H9 (cell line): ENCODE measurements at places on chromosomes 16 and 17.
A peak's percentile ranks its signal among the peaks of the same experiment; 100 is the strongest.

GRCh38 chr16:84648595-84649510, 542 bp downstream of the KLHL36 start:
- H3K36me3 ChIP-seq: peaks cover 5% of the 10 kb centered on the region; the same call in 1 of the 2 replicates
- no peak for DNase-seq
- H3K27ac ChIP-seq: no peak overlapping the region
- no peaks in the 10 kb centered on the region for H3K4me1 ChIP-seq
- H3K4me3 ChIP-seq: peak overlapping the region; percentile 69

- H3K27me3 ChIP-seq: no peaks in the 10 kb centered on the region
- no peaks in the 10 kb centered on the region; the same call in 1 of the 2 replicates for H3K4me1 ChIP-seq
- H3K27ac ChIP-seq: no peak overlapping the region
- no peak for DNase-seq
- H3K36me3 ChIP-seq: no peaks in the 10 kb centered on the region
- H3K4me3 ChIP-seq: no peak overlapping the region
Observed at GRCh38 chr16:22938647-22939046, 124.7 kb downstream of the HS3ST2 start.

DNA sequence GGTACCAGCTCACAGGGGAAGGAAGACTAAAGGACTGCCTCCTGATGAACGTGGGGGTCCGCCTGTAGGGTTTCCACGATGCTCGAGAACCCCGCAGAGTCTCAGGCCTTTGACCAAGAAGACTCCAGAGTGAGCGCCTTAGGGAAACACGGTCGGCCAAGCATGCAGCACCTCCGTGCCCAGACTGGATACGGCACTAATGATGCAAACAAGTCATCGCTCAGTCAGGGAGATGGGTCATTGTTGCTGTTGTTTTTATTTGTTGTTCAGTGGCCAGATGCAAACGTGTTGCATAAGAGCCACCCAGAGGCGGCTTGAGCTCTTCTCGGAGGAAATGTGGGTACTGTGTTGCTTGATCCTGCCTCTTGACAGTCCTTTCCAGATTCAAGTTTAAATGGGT, 19.3 kb upstream of the RBFOX3 start:
- H3K27me3 ChIP-seq: no peaks in the 10 kb centered on the region
- H3K4me3 ChIP-seq: no peak overlapping the region
- no peaks in the 10 kb centered on the region; the same call in 2 of the 3 replicates for H3K36me3 ChIP-seq

- H3K36me3 ChIP-seq: peaks cover 48% of the 10 kb centered on the region
- no peak for DNase-seq
- no peak overlapping the region for H3K4me3 ChIP-seq
- no peak overlapping the region for H3K27ac ChIP-seq
Observed at GRCh38 chr16:68290450-68290849, 20.3 kb downstream of the SLC7A6OS start.

- H3K27me3 ChIP-seq: no peaks in the 10 kb centered on the region
- peak overlapping the region; percentile 93 for H3K4me3 ChIP-seq
- peaks cover 5% of the 10 kb centered on the region; the same call in 1 of the 2 replicates for H3K4me1 ChIP-seq
- DNase-seq: peak; percentile 78
Observed at GRCh38 chr17:28746611-28747050, 2.8 kb downstream of the TRAF4 start.

GRCh38 chr17:71427801-71428200, 693.0 kb upstream of the SOX9 start:
- H3K27me3 ChIP-seq: no peaks in the 10 kb centered on the region
- H3K4me3 ChIP-seq: no peak overlapping the region
- DNase-seq: no peak
- no peak overlapping the region for H3K27ac ChIP-seq
- H3K36me3 ChIP-seq: no peaks in the 10 kb centered on the region
